Large intestine (tissue), 12 donors: ENCODE measurements at places on chromosomes 4 and X.

- DNase-seq: no peak
These were observed 220.1 kb downstream of the RAB28 start for GRCh38 chr4:13263967-13264525.

GRCh38 chr4:168304744-168305459 is 13.7 kb downstream of the DDX60 start:
- DNase-seq: no peak

- no peak for DNase-seq
These were observed 967.7 kb downstream of the PCDH7 start for GRCh38 chr4:31687717-31688342.

DNA sequence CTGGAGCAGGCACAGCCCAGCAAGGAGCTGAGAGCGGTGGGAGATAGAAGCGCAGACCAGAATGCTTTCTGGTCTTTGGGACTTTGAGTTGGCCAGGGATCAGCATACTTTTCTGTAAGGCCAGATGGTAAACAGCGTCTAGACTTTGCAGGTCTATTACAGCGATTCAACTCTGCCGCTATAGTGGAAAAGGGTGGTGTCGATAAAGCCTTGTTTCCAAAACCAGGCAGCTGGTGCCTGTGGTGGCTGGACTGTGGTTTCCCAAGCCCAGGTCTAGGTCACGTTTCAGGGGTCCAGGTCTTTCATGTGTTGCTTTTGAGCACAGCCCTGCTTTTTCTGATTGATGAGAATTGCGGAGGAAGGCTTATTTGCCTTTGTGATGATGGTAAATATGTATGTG is 40.1 kb downstream of the HTT-AS start:
- no peak for DNase-seq

GRCh38 chr4:140342620-140343019 is 30.8 kb upstream of the SCOC start:
- DNase-seq: no peak

GRCh38 chrX:312621-313331 is 5.8 kb downstream of the GTPBP6 start:
- no peak for DNase-seq

GRCh38 chr4:114653675-114654074 is 55.1 kb downstream of the UGT8 start:
- DNase-seq: peak; percentile 4

DNA sequence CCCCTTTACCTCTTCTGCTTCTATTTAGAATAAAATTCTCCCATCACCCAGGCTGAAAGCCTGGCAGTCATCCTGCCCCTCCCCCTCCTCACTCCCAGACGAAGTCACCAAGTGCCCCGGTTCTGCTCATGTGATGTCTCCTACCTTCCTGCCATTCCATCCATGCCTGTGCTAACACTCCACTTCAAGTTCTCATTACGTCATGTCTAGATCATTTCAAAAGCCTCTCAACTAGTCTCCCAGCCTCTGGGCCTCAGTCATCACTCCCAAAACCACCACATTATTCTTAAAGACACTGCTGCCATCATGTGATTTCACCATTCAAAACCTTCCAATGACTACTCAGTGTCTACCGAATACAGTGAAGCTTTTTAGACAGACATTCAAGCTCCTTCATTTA is 17.2 kb upstream of the HOPX start:
- DNase-seq: no peak

DNA sequence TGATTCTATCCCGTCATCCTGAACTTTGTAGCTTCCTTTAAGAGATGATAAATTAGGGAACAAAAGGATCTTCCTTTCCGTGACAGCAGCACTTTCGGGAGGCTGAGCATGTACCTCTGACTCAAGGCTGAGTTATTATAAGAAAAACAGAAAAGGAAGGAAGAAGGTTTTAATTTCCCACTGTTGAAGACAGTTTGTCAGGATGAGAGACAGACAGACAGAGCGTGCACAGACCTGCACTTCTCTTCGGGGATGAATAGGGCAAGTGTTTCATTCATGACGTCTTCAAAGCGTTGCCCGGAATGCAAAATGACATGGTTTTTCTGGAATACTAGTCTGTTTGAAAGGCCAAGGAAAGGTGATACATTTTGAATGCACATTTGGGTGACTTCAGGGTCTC is 405.3 kb upstream of the FAT1 start:
- no peak for DNase-seq

- DNase-seq: no peak
These were observed 111.9 kb upstream of the UNC5C start for GRCh38 chr4:95660719-95661118.

GRCh38 chr4:16916031-16916430 is 17.6 kb upstream of the LDB2 start:
- no peak for DNase-seq

GRCh38 chrX:38151441-38151840 is 69.2 kb downstream of the SRPX start:
- DNase-seq: no peak

GRCh38 chr4:103144926-103145325 is 45.3 kb upstream of the BDH2 start:
- no peak for DNase-seq

GRCh38 chr4:169062897-169063244 is 52.8 kb upstream of the CBR4 start:
- peak; percentile 51 for DNase-seq

DNA sequence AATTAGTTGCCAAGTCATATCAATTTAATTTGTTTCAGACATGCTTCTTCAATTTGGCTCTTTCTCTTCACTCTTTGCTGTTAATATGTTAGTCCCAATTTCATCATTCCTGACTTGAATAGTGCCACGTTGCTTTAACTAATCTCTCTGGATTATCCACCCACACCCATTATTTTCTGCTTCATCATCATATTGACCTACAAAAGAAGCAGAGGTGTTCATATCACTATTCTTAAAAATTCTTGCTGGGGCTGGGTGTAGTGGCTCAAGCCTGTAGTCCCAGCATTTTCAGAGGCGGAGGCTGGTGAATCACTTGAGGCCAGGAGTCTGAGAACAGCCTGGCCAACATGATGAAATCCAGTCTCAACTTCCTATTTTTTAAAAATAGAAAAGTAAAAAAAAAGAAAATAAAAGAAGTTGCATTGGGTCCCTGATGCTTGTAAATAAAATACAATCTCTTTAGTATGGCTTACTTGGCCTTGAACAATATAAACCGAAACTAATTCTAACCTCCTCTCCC is 65.7 kb upstream of the KCNIP4 start:
- DNase-seq: no peak

- no peak for DNase-seq
These were observed 38.8 kb upstream of the MAD2L1 start for GRCh38 chr4:120105472-120105871.

GRCh38 chr4:151652841-151653547 is 107.8 kb downstream of the GATB start:
- no peak for DNase-seq

DNA sequence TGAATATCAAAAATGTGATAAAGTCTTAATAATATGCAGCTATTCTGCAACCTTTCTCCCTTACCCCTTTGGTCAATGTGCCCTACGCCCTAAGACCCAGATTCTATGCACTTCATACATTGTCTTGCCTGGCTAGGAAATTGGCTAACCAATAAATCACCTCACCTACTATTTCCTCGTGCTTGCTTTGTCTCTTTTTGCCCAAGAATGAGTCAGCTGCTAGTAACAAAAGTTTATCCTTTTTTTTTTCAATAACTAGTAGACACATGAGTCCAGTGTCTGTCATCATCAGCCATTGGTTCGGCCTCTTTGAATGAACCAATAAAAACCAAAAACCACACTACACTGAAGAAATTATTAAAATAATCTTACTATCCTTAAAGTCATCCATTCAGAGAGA is 387.1 kb downstream of the PPP3CA start:
- DNase-seq: no peak

DNA sequence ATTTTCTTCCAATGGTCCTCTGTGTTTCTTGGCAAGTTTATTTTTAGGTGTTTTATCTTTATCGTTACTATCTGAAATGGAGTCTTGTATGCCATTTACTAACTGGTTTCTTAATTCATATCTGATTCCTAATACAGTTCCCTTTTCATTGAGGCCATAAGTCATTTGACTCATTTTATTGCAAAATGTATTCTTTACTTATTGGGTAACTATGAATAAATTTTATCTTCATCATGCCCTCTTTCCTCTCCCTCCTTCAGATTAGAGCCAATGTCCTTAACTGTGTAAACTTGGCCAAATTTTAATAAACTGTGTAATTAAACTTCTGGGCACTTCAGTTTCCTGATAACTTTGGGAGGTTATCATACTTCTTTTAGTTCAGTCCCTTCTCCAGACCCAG is 19.3 kb upstream of the MSMO1 start:
- no peak for DNase-seq

DNA sequence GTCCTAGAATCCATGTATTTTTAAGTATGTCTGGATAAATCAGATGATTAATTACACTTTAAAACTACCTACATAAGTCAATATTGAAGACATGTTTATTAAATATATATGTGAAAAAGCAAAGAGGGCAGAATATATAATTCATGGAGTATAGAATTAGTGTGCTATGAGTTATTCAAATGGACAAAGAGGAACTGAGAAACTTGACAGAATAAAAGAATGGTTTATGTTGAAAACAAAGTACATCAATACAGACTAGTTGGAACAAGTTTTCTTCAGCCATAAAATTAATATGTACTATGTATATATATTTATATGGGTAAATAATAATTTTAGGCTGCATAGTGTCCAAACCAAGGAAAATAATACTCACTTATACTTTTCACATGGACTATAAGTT is 173.5 kb downstream of the NPFFR2 start:
- DNase-seq: no peak

DNA sequence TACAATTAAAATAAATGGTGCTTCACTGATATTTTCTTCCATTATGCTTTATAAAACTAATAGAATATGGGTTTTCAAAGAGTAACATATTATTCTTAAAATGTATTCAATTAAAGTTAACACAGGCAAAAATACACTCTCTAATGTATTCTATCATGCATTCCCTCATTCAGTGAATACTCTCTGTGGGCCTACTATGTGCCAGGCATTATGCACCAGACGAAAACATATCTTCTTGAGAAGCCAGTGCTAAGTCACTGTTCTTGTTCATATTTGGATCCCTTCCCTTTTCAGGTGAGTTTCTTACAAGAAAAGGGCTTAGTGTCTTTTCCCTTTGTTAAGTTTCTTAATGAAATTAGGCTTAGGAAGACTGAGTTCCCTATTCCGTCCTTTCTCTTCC is 58.1 kb downstream of the NAF1 start:
- no peak for DNase-seq

GRCh38 chr4:184281231-184282139 is 63.8 kb upstream of the ENPP6 start:
- no peak for DNase-seq

DNA sequence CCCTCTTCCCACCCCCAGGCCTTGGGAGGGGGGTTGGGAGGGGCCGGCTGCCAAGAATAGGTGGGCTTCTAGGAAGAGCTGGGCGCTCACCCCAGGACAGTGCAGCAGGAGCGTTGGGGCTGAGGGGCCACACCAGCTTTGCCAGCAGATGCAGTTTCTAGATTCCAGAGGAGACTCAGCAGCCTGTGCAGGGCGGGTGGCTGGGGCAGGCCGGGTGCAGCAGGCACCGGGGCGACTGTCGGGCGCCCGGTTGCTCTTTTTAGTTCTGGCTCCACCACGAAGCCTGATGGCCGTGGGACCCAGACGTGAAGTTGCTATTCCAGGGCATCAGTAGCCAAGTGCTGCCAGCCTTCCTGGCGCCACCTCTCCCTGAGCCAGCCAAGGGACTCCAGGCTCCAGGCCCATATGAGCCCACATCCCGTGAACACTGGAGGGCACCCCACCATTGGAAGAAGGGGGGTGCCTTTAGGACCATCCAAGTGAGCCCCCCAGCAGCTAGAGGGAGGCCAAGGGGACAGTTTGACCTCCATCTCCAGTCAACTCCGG is 5.8 kb downstream of the SSR4 start:
- DNase-seq: no peak

DNA sequence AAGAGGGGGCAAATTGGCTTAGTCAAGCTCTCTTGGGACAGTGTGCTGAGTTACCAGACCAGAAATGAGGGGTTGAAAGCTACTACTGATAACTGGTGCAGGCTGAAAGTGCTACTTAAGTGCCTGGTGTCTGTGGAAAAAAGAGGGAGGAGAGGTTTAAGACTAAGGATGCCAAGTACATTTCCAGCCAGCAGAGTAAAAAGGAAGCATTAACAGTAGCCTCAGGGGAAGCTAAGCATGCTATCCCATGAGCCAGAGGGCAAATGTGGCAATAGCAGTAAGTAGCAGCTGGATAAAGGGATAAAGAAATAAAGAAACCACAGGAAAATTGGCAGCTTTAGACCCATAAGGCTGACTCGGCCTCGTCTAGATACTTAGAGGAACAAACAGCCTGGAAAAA is 196.3 kb upstream of the MAB21L2 start:
- DNase-seq: no peak

DNA sequence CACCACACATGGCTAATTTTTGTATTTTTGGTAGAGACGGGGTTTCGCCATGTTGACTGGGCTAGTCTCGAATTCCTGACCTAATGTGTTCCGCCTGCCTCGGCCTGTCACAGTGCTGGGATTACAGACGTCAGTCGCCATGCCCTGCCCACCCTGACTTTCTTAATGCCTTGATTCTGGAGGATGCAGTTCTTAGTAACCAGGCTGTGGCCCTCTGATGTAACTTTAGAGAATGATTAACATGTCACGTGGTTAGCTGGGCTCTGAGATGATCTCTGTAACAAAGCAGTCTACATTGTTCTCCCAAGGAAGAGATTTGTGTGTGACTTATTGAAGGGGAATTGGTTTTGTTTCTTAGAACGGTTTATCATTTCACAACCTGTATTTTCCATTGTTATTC is 30.6 kb downstream of the ANK2 start:
- DNase-seq: peak; percentile 40

GRCh38 chrX:145773006-145773405 is 44.6 kb upstream of the SLITRK2 start:
- DNase-seq: no peak

DNA sequence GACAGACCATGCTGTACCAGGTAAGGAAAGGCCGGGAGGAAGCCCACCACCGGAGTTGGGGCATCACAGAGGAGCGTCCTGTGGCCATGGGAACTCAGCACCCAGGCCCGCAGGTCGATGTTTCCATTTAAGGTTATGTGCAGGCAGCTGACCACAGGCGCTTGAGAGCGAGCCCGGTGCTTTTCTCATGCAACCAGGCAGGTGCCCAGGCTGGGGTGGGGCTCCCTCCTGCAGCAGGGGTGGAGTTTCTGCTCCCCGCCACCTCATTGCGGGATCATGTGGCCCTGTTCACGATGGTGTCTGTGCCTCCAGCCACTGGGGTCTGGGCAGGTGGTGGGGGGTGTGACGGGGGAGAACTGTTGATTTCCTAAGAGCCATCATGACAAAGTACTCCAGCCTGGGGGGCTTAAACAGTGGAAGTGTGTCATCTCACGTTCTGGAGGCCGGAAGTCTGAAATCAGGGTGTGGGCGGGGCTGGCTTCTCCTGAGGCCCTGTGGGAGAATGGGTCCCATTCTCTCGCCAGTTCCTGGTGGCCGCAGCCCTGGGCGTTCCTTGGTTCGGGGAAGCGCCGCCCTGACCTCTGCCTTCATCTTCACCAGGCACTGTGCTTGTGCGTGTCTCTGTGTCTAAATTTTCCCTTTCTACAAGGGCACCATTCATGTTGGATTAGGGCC is 60.9 kb downstream of the CPZ start:
- no peak for DNase-seq

GRCh38 chr4:123889507-123889906 is 492.9 kb downstream of the SPRY1 start:
- no peak for DNase-seq
